ENCODE measurements at places on chromosomes 2 and 18.

DNA sequence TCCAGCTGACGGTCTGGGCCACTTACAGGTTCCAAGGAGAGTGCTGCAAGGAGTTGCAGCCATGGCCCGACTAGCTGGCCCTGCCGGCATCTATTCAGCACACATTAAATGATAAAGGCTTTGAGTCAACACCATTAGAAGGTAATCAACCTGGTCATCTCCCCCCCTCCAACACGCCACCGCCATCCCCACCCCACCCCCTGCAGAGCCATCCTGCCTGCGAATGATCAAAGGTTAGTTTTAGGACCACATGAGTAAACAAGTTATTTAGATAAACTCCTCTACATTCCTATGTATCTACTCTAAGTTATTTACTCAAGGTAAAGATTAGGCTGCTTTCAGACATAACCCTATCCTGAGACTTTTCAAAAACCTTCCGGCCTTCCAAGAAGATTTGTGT lies 349.3 kb upstream of the SLC39A10 start:
- no peak for DNase-seq

DNA sequence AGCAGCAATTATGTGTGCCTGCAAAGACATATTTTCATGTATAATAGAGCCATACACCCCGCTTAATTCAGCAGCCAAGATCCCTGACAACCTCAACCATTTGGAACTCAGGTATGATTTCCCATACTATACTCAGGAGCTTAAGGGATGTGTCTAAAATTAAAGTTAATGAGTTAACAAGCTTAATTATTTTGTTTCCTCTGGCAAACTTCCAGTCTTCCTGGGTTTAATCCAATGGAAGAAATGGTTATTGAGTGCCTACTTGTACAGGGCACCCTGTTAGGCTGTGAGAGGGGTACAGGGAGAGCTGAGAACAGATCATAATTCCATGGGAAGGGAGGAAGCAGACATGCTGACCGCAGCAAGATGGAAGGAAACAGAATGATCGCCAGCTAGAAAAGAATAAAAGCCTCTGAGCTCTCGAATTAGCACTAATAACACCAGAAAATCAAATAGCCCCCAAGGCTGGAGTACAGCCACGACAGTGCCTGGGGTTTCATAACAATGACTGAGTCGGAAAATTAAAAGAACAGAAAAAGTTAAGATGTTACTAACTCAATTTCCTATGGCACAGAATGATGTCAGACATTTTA lies 20.8 kb upstream of the CEP68 start:
- peak; percentile 33 for DNase-seq

GRCh38 chr2:12478151-12479064 lies 238.3 kb upstream of the TRIB2 start:
- DNase-seq = no peak

GRCh38 chr2:56749152-56749752 lies 565.5 kb downstream of the CCDC85A start:
- peak; percentile 44 for DNase-seq

- DNase-seq = no peak
Observed at GRCh38 chr2:55019526-55020258, 30.6 kb downstream of the RTN4 start.

DNA sequence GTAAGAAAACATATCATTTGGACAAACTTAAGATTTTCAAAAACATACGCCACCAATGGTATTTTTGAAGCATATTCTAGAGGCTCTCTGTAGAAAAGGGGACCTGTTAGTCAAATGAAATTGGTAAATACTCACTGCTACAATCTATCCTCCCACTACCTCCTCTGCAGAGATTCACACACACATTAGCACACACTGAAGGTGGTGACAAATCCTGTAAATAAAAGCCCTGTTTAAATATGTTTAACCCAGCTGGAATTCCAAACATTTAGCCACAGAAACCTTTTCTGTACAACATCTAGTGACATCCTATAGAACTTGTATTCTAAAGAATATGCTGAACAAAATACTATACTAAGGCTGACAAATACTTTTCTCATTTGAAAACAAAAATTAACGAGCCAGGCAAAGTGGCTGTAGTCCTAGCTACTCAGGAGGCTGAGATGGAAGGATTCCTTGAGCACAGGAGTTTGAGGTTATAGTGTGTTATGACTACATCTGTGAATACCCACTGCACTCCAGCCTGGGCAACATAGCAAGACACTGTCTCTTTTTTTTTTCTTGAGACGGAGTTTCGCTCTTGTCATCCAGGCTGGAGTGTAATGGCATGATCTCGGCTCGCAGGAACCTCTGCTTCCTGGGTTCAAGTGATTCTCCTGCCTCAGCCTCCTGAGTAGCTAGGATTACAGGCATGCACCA lies 25.9 kb downstream of the ALS2 start:
- no peak for DNase-seq

- DNase-seq = no peak
Observed at GRCh38 chr2:226767056-226767813, 32.4 kb downstream of the IRS1 start.

GRCh38 chr18:77567205-77567604 lies 317.6 kb downstream of the GALR1 start:
- no peak for DNase-seq

- no peak for DNase-seq
Observed at GRCh38 chr2:33298233-33298632, 178.2 kb upstream of the RASGRP3 start.

- no peak for DNase-seq
Observed at GRCh38 chr2:101881131-101881530, 110.6 kb upstream of the IL1R2 start.

DNA sequence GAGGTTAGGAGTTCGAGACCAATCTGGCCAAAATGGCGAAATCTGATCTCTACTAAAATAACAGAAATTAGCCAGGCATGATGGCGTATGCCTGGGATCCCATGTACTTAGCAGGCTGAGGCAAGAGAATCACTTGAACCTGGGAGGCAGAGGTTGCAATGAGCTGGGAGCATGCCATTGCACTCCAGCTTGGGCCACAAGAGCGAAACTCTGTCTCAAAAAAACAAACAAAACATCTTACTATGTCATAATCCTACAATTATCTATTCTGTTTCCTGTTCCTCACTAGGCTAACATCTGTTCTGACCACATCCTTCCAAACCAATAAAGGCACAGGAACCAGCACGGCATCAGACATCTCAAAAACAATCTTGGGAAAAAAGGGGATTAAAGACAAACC lies 361.8 kb upstream of the UBE2E3 start:
- no peak for DNase-seq

GRCh38 chr2:96864343-96865091 lies 5.4 kb downstream of the SEMA4C start:
- no peak for DNase-seq

- no peak for DNase-seq
Observed at GRCh38 chr2:174383796-174384195, 11.7 kb upstream of the SCRN3 start.

DNA sequence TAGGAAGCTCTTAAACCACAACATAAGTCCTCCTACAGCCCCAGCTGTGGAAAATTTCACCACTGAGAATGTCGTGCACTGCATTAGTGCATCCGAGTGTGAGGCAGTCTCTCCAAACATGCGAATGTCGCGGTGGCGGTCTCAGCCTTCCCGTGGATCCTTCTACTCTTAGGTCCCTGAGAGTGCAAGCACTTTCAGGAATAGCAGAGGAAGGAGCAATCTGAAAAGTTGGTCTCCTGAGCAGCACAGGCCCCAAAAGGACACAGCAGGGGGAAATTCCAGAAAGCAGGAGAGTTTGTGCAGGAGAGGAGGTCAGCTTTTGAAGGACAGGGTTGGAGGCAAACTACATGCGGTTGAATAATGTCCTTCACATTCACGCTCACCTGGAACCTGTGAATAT lies 440.5 kb upstream of the SMIM21 start:
- no peak for DNase-seq

- DNase-seq = no peak
Observed at GRCh38 chr2:11012131-11012693, 100.5 kb downstream of the KCNF1 start.

GRCh38 chr2:223220658-223220925 lies 168.6 kb downstream of the KCNE4 start:
- DNase-seq = no peak

DNA sequence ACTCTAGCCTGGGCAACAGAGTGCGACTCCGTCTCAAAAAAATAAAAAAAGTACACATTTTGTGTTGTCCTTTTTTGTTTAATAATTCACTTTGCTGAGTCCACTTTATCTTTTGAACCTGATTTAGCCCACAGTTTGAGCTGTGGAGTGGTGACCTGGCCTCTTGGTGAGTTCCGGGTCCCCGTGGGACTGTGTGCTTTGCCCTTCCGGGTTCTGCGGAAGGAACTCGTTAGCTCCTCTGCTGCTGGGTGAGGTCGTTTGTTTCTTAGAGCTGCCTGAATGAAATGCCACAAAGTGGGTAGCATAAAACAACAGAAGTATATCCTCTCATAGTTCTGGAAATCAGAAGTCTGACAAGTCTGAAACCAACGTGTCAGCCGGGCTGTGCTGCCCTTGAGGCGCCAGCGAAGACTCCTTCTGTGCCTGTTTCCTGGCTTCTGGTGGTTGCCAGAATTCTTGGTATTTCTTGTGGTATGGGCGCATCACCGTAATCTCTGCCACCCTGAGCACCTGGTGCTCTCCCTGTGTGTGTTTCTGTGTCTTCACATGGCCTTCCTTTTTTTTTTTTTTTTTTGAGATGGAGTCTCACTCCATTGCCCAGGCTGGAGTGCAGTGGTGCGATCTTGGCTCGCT lies 3.5 kb downstream of the EFHD1 start:
- DNase-seq = no peak

DNA sequence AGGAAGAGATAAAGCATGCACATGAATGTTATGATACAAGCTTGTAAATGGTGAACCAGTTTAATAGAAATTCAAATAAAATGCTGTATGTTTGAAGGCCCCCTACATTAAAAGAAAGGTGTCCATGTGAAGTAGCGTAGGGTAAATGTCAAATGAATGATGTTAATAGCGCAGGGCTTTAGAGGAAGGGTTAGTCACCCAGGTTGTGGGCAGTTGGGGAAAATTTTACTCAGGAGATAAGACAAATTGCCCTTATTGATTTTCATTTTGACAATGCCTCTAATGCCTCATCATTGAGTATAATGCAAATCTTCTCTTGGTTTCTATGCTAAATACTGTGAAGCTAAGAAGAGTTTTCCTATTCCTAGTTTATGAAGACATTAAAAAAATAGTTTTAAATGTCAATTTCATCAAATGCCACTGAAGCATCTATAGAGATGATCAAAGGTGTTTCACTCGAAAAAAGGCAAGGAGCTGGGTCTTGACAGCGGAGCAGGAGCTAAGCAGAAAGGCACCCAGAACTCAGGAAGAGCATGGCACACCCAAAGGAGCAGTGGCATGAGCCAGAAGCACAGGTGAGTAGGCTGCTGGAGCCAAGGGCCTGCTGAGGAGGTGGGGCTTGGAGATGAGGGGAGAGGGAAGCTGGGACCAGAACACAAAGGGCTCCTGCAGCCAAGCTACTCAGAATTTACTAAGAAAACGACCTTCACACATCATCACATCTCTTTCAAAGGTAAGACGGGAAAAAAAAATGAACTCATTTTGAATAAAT lies 129.3 kb upstream of the ACKR3 start:
- no peak for DNase-seq

- no peak for DNase-seq
Observed at GRCh38 chr2:118914721-118915453, 27.1 kb upstream of the MARCO start.

GRCh38 chr2:144078106-144078505 lies 441.8 kb downstream of the ZEB2 start:
- no peak for DNase-seq

- no peak for DNase-seq
Observed at GRCh38 chr2:65558743-65559142, 126.3 kb upstream of the SPRED2 start.

- no peak for DNase-seq
Observed at GRCh38 chr2:119198240-119198840, 25.3 kb upstream of the STEAP3 start.

GRCh38 chr2:29844713-29845326 lies 76.6 kb downstream of the ALK start:
- DNase-seq = no peak

GRCh38 chr2:20303966-20304365 lies 46.7 kb downstream of the PUM2 start:
- no peak for DNase-seq

DNA sequence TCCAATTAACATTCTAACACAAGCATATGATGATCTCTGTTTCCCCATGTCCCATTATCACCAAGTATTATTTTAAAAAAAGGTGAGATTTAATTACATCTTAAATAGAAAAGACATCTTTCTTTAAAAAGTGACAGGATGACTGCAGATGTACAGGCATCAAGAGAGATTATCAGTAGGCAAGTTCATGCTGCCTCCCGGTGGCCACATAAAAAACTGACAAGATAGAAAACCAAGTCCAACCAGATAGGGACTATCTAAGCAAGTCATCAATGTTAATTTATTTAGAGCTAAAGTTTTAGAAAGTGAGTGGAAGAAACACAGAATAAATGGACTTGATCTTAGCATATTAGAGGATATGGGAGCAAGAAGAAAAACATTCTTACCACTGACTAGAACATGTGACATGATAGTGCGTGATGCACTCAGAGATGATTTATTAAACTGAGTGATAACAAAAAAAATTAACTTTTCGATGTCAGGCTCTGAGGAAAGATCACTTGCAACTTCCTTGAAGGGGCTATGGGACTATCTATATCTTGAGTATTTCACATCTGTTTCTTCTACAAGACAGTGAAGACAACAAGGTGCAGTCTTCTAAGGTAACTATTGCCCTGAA lies 5.4 kb upstream of the TDRD15 start:
- DNase-seq = peak; percentile 55

DNA sequence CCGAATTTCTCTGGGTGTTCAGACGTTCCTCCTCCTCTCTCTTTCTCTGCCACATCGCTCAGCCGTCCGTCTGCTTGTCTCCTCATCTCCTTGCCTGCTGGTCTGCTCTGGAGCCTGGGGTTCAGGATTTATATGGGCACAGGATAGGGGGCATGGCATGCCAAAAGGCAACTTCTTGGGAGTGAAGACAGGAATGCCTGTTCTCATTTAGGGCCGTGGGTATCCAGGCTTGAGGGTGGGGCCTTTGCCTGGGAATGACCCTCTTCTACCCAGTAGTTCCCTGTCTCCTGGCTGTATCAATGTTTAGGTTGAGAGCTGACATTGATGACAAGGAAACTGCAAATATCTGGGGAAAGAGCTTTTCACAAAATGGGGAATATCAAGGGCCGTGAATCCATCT lies 98.0 kb downstream of the HRH4 start:
- no peak for DNase-seq

- DNase-seq = no peak
Observed at GRCh38 chr18:55407774-55408535, 180.0 kb downstream of the TCF4 start.
